ENCODE measurements at places on chromosomes 5 and 9. TPM values are rescaled to one million over a fixed set of nuclear protein-coding genes. Genes with fewer than 3 reads are reported as not detected.

REEP2 gene
- total RNA-seq, result 6.1 TPM

HBEGF gene
- total RNA-seq, result 16.2 TPM

DNA sequence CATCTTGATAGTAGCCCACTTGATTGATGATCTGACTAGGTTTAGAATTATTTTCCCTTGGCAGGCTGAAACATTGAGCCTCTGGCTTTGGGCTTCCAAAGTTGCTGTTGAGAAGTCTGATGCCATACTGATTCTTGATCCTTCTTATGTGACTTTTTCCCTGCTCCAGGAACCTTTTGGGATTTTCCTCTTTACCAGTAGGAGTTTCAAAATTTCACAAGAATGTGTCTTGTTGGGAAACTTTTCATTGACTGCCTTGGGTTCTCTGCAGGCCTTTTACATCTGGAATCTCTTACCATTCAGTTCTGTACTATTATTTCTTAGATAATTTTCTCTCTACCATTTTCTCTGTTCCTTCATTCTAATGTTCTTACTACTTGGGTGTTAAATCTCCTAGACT is 20.0 kb downstream of the STC2 start:
- no peak for DNase-seq

GRCh38 chr9:37968228-37968701 is 64.3 kb upstream of the SLC25A51 start:
- DNase-seq, result no peak

GRCh38 chr9:127611603-127611898 is 526 bp upstream of the STXBP1 start:
- no peak for DNase-seq

DNA sequence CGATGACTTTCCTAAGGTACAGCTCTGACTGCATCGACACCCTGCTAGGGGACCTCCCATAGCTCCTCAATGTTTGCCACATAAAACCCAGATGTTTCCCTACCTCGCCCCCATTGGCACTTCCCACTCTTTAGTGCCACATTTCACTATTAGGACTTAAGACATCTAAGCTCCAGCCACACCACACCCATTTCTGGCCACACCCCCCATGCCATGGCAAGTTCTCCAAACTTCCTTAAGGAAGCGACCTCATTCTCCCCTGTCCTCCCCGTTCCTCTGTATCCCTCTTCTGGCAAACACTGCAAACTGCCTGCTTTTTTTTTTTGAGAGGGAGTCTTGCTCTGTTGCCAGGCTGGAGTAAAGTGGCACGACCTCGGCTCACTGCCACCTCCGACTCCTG is 62.9 kb downstream of the USP20 start:
- no peak for DNase-seq

DNA sequence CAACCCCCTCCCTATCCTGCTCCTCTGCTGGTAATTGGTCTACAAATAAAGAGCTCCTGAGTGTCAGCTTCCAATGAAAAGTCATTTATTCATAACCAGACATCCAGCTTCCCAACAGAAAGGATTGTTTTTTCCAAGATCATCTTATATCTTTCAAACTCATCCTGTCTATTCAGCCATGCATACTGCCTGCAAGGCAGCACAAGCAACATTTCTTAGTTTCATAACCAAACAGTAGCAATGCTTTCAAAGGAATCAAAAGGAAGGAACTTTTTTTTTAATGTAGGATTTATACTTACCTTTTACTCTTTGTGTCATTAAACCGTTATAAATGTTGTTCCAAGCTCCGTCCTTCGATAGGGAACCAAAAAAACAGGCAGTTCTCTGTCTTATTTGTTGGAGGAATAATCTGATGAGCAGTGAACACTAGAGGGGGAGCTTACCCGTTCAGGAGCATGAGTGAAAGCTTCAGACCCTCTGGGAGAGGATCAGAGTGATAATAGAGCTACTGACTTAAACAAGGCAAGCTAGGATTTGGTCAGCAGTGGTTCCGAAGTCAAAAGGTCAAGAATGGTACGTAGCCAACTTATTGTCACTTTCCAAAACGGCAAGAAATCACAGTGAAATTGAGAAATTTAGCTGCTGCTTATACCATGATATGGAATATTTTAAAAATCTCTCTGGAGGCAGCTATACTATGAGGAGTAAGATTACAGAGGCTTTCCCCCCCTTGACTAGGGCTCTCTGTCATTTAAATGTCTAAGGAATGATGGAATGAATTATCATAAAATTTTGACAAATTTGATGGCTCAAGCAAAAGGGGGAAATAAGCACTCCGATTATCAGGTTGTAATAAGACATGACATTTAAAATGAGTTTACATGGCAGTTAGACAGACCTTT is 892.9 kb downstream of the NR2F1-AS1 start:
- DNase-seq, result no peak

DNA sequence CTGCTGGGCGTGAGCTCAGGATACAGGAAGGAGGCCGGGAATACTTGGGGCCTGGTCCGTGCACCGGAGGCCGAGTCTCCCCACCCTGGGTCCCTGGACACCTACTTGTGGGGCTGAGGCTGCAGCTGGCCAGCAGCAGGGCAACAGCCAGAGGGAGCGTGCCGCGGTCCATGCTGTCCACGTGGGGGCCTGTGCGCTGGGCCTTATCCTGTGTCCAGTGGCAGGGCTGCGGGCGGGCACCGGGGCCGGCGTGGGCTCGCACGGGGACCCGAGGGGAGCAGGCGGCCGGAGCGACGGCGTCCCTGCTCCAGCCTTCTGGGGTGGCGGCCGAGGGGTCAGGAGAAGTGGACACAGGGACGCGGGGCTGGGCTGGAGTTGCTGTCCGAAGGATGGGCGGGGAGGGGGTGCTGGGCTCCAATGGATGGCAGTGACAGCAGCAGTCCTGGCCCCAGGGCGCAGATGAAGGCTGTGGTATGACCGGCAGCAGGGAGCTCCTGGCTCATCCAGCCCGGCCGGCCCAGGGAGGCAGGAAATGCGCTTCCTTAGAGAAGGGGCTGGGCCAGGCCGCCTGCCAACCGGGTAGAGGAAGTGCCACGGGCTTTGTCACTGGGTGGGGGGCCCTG is at the start of gene ENG:
TSS of gene ENG (minus strand) at position 475 of the 623 bp plus-strand sequence. CDS start at position 172, 303 bp downstream.
- no peak for DNase-seq

DNA sequence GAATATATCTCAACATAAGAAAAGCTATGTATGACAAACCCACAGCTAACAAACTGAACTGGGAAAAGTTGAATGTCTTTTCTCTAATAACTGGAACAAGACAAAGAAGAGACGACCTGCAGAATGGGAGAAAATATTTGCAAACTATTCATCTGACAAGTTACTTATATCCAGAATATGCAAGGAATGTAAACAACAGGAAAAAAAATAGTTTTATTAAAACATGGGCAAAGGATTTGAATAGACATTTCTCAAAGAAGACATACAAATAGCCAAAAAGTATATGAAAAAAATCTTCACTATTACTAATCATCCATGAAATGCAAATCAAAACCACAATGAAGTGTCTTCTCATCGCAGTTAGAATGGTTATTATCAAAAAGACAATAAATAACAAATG is 181.7 kb upstream of the TLX3 start:
- no peak for DNase-seq

ENTPD2 gene
- total RNA-seq, result 4.9 TPM

FPGS gene
- 99.7 TPM for total RNA-seq

GRCh38 chr5:981456-981855 is 27.1 kb upstream of the NKD2 start:
- peak; percentile 16 for DNase-seq

NMUR2 gene
- total RNA-seq, result not detected

DNA sequence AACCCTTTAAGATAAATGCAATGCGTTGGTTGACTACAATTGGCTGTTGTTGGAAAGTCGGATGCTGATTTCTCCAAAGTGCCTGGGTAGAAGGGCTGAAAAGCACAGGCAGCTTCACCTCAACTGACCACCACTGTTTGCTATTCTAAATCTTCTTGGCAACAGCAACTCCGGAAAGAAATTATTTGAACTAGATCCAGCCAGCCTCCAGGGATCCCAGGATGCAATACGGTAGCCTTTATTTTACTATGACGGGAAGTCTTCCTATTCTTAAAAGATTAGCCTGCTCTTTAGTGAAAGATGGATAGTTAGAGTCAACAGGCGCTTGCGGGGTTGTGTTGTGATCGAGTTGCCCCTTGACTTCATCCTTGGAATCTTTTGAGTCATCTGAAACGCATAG is 78.6 kb upstream of the KLF9 start:
- DNase-seq, result no peak

SHISAL2B gene
- not detected for total RNA-seq

DNA sequence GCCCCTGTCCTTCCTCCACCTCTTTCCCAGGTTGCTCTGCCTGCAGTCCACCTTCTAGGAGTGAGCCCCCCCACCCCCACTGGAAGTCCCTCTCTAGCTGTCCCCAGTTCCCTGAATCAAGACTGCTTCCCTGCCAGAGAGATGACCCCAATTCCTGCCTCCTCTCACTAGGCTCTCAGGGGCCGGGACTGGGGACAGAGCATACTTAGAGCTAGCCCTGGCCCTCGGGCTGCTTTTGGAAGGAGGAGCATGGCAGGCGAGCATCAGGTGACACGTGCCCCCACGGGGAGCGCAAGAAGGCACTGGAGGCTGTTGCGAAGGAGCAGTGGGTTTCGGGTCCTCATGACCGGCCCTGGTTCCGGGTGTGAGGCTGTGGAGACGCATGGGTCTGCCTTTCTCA is 9.7 kb downstream of the TRAF2 start:
- no peak for DNase-seq

- DNase-seq, result no peak
Observed at GRCh38 chr9:112647596-112647995, 70.3 kb downstream of the INIP start.

- DNase-seq, result no peak
Observed at GRCh38 chr5:130397132-130397531, 492.9 kb downstream of the CHSY3 start.

SLC6A18 gene
- total RNA-seq, result not detected

DNA sequence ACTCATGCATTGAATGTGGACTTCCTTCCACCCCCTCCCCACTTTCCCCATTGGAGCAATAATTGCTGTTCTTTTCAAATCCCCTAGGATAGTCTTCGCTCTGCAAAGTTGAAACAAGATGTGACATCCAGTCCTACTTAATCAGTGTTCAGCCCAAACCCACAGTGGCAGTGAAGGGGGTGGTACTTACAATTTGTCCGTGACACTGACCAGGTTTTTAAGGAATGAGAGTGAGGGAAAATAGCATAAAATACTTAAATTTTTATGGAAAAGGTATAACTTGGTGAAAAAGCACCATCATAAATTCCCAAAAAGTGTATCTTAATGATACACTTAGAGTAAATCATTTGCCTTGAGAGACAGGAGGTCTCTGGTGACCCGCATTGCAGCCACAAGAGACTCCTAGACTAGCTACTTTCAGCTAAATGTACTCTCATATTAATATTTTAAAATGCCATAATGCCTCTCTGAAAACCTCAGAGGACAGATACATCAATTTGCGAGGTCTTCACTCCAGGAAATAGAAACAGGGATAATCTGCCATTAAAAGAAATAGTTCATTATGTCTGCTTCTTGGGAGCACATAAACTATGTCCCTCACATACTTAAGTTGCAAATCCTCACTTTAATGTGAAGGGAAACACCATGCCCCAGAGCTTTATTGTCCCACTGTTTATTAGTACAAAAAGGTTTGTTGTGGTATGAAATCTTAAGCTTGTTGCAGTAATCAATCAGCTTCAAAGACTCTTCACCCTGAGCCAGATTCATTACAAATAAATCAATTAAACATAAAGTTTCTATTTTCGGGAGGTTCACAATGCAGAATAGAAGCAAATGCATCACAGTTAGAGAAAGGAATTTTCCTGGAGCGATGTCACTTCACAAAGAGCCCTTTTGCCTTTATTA is 343.6 kb upstream of the ISL1 start:
- DNase-seq, result no peak

GRCh38 chr5:71522151-71522550 is 65.0 kb upstream of the MCCC2 start:
- no peak for DNase-seq

INSL4 gene
- not detected for total RNA-seq

DNA sequence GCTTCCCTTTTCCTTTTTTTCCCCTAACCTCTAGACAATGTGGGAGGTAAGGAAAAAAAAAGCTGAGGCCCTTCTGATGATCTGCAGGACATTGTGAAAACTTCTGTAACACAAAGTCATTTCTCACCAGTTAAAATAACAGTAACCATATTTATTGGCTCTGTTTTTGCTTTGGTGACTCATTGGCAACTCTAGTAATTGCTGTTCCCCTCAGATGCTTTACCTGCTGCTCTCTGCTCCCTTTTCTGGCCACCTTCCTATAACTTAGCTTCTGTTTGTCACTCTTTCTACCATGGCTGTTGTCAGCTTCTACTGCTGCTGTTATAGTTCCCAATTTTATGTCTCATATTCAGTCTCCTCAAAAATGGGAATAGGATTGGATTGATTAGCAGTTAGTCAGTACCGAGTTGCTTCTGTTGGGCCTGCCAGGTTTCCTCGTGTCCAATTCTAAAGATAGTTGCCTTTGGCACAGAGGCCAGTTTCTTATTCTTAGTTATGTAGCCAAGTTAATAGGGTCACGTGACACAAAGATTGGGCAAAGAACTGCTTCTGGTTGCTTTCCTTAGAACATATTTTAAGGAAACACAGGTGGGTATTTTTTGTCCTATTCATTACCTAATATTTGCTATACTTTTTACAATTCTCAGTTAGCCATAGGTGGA is 16.8 kb downstream of the SCAMP1 start:
- DNase-seq, result no peak

- no peak for DNase-seq
Observed at GRCh38 chr9:136939996-136940525, 4.5 kb downstream of the FBXW5 start.

SQSTM1 gene
- total RNA-seq, result 373 TPM

C9orf153 gene
- total RNA-seq, result not detected

DNA sequence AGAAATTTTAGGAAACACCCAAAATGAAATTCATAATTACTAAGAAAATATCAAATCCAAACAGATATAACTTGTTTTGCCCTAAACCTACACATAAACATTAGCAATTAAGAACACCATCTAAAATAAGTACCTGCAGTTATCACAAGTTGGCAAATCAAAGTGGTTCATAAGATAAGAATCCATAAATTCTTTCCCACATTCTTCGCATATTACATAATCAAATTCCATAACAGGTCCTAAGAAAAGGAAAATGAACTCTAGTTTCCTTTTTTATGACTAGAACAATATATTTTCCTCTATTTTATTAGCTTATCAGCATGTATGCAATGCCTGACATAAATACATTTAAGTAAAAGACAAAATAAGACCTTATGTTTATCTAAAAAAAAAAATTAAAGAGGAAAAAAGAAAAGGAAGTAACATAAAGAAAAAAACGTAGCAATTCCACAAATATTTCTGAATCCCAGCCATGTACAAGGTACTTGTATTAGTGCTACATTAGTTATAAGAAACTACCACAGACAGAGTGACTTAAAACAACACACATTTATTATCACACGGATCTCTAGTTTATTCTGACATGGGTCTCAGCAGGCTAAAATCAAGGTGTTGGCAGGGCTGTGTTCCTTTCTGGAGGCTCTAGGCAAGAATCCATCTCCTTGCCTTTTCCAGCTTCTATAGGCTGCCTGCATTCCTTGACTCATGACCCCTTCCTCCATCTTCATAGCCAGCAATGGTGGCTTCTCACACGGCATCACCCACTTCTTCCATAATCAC is 7.5 kb downstream of the XPA start:
- no peak for DNase-seq

GRCh38 chr5:67272453-67273130 is 76.0 kb upstream of the CD180 start:
- DNase-seq, result no peak

Data from vagina (tissue), 2 donors.